Cardiac septum (tissue), 1 donor: ENCODE measurements at places on chromosomes 16 and 17.

GRCh38 chr16:6976716-6977115 lies 355.9 kb upstream of the RBFOX1 start:
- no peak for DNase-seq

GRCh38 chr16:57479976-57480753 lies 6.1 kb downstream of the DOK4 start:
- DNase-seq, result peak; percentile 76

DNA sequence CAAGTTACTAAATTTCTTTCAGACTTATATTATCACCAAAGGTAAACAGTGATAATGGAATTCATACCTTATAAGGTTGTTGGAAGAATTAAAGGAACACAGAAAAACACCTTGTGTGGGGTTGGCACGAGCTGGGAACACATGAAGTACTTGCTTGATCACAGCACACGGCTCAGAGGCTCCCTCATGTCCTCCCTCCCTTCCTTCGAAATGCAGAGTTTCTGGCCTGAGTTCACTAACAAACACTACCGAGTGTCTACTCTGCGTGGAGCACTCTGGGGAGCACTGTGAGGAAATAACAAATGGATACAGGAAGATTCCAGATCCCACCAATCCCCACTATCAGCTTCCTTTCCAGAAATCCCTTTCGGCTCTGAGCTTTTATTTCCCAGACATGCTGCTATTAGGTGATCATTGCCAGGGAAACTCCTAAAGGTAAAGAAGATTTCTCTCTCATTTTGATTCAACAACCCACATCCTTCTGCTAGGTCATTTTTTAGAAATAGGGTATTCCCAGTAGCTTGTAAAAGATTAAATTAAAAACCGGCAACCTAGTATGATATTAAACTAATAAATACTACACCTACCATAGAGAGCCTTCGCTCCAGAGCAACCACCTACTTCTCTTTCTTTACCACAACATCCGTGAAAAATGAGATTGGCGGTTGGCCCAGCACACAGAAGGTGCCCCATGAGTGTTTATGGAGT lies 6.1 kb upstream of the HNF1B start:
- no peak for DNase-seq

DNA sequence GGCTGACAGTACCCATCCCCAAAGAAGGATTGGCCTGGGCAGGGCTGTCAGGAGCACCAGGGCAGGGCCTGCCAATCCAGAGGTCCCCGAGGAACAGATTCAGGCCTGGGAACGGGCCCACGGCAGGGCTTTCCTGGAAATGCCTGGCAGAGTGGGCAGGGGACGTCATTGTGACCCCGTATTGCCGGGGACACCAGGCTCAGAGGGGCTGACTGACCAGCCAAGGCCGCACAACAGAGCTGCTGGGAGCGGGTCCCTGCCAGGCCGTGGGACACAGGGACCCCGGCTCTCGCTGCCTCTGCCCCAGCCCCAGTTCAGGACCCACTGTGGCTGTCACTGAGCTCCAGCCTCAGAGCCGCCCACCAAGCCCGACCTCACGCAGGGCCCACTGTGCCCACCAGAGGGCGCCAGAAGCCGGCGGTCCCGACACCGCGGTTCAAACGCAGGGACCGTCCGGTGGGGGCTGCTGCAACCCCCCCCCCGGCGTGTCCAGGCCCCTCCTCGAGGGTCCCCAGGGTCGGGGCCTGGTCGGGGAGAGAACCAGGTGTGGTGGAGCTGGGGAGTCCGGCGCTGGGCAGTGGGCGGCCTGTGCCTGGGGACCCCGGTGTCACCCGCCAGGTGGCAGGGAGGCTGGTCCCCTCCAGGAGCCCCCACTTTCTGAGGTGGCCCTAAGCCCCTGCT lies 15.2 kb upstream of the SSTR5 start:
- DNase-seq, result no peak

- no peak for DNase-seq
These were observed 47.1 kb upstream of the STH start for GRCh38 chr17:45951941-45952340.
